ENCODE measurements at places on chromosomes 3 and 15.
A peak's percentile ranks its signal among the peaks of the same experiment; 100 is the strongest.

- DNase-seq = no peak
These were observed 141.1 kb upstream of the CGNL1 start for GRCh38 chr15:57235186-57235585.

DNA sequence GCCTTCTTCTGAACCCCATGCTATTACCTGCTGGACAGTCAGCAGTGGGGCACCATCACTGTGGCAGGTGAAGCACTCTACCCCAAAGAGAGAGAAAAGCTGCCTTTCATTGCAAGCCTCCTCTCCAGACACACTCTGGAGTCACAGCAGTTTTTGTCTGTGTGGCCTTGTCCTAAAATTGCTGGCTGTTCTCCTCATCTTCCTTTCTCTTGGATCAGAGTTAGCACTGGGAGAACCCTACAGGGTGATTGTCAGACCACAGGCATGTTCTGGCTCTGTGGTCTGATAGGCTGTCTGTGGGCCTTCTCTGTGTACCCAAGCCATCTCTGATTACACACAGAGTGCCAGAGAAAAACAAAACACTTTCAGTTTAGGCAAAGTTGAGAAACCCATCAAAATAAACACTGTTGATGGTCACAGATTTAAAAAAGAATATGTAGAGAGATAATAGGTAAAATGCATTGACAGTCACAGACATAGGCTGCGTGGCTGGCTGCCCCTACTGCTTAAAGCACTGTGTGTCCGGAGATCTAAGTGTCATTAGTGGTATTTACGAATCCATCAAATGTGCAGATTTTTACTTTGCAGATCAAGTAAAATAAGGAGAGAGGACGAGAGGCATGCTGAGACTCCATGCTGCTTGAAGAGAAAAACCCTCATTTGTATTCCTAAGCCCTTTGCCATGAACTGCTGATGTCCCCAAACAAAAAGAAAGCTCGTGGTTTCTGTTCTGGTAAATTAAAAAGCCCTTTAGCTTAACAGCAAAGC, 689.9 kb downstream of the TUSC7 start:
- no peak for DNase-seq

- DNase-seq = no peak
These were observed 99.1 kb downstream of the SSR3 start for GRCh38 chr3:156455839-156456238.

DNA sequence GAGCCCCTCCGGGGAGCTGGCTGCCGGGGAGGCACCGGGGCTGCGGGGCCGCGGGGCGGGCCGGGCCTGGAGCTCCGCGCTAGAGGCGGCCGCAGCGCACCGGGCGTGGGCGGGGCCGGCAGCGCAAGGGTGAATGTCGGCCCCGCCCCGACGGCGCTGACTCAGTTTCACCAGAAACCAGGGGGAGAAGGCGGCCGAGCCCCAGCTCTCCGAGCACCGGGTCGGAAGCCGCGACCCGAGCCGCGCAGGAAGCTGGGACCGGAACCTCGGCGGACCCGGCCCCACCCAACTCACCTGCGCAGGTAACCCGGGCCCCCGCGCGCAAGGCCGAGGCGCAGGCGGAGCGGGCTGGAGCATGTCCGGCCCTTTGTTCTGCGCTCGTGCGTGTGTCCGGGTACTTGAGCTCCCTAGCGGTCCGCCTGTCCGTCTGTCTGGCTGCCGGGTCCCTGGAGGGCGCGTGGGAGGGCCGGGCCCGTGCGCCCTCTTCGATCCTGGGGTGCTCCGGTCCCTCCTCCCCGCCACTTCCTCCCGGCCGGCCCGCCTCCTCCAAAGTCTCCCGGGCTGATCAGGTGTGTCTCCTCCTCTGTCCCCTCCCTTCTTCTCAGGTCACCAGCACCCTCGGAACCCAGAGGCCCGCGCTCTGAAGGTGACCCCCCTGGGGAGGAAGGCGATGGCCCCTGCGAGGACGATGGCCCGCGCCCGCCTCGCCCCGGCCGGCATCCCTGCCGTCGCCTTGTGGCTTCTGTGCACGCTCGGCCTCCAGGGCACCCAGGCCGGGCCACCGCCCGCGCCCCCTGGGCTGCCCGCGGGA, at the start of gene SPINT1:
SPINT1 (plus strand) TSS at position 164 of the 811 bp plus-strand sequence; CDS start at position 671, 507 bp downstream.
- peak; percentile 69 for DNase-seq

DNA sequence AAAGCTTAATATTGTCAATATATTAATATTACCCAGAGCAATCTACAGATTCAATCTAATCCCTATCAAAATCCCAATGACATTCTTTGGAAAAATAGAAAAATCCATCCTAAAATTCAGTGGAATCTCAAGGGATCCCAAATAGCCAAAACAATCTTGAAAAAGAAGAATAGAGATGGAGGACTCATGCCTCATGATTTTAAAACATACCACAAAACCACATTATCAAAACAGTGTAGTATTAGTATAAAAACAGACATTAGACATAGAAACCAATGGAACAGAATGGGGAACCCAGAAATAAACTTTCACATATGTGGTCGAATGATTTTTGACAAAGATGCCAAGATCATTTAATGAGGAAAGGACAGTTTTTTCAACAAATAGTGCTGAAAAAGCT, 14.6 kb downstream of the NEK4 start:
- no peak for DNase-seq

GRCh38 chr15:88124199-88124598, 132.3 kb downstream of the NTRK3 start:
- DNase-seq = no peak

DNA sequence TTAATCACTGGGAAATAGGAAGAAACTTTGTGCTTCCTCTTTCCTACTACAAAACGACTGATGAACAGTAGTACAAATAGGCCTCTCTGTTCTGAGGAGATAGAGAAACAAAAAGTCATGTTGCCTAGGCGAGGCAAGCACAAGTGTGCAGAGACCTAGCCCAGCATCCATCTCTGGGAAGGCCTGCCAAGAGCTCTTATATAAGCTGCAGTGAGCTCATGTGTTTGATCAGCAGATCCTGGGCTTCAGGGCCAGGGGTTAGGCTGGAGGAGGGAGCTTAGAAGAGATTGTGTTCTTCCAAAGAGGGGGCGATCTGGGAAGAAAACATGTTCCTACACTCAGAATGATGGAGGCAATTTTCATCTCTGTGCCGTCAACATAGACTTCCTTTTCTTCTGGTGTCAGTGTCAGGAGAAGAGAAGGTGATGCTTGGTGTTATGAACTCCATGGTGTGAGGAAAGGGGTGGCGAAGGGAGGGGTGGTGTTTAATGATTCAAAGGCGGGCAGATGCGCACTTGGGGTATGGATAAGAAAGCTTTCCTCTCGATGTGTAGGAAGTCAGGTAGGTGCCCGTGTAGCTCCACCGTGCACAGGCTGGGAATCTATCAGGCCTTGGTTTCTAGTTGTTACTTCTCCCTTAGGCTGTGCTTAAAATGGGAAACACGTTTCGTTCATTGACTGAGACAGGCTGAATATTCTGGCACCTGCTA, 29.5 kb upstream of the ETV5 start:
- no peak for DNase-seq

- DNase-seq = no peak
These were observed 21.4 kb downstream of the CHDH start for GRCh38 chr3:53824795-53825194.

GRCh38 chr15:91032919-91033803, 10.8 kb upstream of the VPS33B start:
- peak; percentile 22 for DNase-seq

- DNase-seq = no peak
These were observed 19.4 kb upstream of the UBE2E2 start for GRCh38 chr3:23183731-23184130.

All from stimulated activated CD4-positive, alpha-beta T cell treated with anti-CD3 and anti-CD28 coated beads, Interleukin-15, amount 100 ng/mL, for 1 hour (primary cell).